K562 (cell line): ENCODE measurements at places on chromosomes 11 and 22. TPM values are rescaled to one million over a fixed set of nuclear protein-coding genes. Genes with fewer than 3 reads are reported as not detected.

The C11orf65 gene
- total RNA-seq, result 0.81 and 1.1 TPM in 2 replicates

The VSIG10L2 gene
- total RNA-seq, result not detected in 2 replicates

The CDON gene
- 0.45 and 0.58 TPM in 2 replicates for total RNA-seq

The SLC25A18 gene
- not detected in 2 replicates for total RNA-seq

The HPX gene
- 1.2 and 1.4 TPM in 2 replicates for total RNA-seq

The SAAL1 gene
- total RNA-seq, result 35.8 and 38.9 TPM in 2 replicates

The CECR2 gene
- total RNA-seq, result 0.76 and 1.00 TPM in 2 replicates
